A549 (cell line): ENCODE measurements at places on chromosomes 13 and 19.

DNA sequence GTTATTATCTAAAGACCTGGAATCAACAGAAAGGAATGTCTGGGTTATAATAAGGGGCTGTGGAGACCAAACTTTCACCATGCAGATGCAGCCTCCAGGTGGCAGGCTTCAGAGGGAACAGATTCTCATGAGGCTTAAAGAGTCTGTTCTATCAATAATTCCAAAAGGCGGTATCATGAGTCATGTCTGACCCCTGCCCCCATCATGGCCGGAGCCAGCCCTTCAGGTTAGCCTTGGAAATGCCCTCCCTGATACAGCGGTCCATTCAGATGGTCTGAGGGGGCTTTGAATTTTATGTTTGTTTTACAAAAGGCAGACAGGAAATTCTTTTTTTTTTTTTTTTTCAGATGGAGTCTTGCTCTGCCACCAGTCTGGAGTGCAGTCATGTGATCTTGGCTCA lies 21.7 kb upstream of the LAMP1 start:
- DNase-seq = peak; percentile 53

- no peak for DNase-seq
These were observed 2.8 kb downstream of the ACTN4 start for GRCh38 chr19:38650172-38650775.

DNA sequence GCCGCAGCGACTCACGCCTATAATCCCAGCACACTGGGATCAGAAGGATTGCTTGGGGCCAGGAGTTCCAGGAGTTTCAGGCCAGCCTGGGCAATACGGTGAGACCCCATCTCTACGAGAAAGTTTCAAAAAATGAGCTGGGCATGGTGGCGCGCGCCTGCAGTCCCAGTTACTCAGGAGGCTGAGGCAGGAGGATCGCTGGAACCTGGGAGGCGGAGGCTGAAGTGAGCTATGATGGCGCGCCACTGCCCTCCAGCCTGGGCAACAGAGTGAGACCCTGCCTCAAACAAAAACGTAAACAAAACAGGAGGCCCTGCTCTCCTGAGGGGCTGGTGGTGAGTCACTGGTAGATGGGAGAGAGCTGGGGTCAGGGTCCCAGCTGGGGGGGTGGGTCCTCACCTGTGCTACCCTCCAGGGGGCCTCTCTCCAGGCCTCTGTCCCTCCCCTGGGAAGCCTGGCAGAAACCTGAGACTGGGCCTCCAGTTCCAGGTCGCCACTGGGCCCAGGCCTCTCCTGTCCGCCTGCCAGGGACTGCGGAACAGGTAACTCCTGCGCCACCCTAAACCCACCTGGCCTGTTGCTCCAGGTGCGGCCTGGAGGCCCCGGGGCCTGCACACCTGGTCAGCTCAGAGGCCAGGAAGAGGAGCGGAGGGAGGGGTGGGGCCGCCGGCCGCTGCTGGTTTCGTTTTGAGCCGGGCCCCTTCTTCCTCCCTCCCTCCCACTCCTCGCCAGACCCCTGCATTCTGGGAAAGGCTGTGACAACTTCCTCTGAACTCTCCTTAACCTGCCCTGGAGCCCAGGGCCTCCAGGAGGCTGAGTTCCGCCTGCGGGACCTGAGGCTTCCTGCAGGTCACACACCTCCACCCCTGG lies 17.2 kb upstream of the ZBTB7A start:
- DNase-seq = no peak

DNA sequence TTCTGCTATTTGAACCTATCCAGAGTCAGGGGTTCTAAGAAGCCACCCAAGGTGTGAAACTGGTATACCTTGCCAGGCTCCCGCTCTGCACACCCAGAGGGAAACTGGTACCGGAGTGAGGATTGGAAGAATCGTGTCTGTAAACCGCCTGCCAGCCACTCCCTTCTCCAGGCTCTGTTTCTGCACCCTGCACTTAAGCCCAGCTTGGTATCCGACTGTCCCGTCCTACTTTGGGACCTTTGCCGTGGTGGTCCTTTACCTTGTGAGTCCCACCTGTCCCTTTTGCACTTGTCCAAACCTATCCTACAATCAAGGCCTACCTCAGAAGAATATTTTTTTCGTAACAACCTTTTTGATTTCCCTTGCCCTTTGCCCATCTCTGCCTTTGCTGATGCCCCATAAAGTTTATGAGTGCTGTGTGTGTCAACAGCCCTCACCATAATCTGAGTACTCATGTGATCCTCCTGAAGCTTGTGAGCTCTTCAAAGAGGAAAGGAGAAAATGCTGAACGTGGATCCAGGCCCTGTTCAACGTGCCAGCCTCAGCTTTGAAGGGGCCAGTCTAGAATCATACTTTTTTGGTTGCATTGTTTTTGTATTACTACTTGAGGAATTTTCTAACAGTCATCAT lies 44.7 kb downstream of the GARRE1 start:
- DNase-seq = no peak

GRCh38 chr19:21084343-21084742 lies 2.3 kb downstream of the ZNF714 start:
- DNase-seq = no peak

GRCh38 chr13:73598020-73598712 lies 536.0 kb downstream of the KLF12 start:
- peak; percentile 39 for DNase-seq

DNA sequence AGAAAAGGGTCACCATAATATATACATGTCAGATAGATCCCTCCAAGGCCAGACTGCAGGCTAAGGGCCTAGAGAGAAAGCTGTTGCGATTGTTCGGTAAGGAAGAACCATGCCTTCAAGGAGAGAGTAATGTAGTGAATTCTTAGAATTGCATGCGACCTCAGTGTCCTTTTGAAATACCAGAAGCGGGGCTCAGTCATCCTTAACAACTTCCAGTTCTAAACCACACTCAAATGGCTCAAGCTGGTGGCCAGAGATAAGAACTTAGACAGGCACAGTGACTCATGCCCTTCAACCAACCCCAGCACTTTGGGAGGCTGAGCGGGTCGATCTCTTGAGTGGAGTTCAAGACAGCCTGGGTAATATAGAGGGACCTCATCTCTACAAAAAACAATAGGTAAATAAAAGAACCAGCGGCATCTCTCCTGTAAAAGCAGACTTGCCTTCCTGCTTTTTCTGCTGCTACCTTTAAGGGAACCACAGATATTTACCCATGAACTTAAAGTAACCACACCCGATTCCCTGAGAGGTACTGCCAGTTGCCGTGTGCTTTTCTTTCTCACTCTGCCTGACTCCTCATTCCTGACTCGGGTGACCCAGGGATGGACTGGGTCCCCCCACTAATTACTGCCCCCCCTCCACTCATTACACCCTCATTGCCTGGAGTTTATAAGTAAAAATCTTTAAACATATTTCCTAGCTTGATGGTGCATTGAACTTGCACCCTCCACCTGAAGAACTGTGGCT lies 15.4 kb upstream of the SIGLEC6 start:
- no peak for DNase-seq

DNA sequence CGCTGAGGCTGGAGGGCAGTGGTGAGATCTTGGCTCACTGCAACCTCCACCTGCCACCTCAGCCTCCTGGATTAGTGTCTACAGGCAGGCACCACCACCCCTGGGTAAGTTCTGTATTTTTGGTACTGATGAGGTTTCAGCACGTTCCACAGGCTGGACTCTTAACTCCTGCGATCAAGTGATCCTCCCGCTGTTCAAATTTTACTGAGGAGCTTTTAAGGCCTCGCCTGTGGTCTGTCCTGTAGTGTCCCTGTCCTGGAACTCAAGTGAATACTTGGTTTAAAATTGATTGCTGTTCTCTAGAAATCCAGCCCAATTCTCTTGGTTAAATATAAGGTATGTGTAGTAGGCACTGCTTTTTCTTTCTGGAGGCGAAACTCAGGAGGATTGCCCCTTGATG lies 65.2 kb downstream of the DPRX start:
- DNase-seq = no peak

- no peak for DNase-seq
These were observed 20.6 kb downstream of the NECTIN2 start for GRCh38 chr19:44866664-44867063.

DNA sequence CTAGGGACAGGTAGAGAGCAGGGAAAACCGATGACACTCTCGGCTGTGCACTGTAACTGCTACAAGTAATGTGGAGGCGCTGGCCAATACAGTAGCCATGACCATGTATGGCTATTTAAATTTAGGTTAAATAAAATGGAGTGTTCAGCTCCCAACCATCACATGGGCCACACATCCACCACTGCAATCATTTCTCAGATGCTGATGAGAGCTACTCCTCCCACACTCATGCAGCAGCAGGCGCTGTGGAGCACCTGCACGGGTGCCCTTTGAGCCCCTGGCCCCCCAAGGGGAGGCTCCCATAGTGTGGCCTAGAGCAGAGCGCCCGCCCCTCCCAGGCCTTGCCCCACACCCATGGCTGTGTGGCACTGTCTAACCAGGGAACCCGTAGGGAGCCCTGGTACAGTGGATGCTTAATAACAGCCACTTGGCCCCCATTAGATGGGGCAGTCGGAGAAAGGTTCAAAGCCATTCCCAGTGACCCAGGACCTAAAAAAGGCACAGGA lies 6.0 kb downstream of the ACP4 start:
- peak; percentile 50 for DNase-seq

DNA sequence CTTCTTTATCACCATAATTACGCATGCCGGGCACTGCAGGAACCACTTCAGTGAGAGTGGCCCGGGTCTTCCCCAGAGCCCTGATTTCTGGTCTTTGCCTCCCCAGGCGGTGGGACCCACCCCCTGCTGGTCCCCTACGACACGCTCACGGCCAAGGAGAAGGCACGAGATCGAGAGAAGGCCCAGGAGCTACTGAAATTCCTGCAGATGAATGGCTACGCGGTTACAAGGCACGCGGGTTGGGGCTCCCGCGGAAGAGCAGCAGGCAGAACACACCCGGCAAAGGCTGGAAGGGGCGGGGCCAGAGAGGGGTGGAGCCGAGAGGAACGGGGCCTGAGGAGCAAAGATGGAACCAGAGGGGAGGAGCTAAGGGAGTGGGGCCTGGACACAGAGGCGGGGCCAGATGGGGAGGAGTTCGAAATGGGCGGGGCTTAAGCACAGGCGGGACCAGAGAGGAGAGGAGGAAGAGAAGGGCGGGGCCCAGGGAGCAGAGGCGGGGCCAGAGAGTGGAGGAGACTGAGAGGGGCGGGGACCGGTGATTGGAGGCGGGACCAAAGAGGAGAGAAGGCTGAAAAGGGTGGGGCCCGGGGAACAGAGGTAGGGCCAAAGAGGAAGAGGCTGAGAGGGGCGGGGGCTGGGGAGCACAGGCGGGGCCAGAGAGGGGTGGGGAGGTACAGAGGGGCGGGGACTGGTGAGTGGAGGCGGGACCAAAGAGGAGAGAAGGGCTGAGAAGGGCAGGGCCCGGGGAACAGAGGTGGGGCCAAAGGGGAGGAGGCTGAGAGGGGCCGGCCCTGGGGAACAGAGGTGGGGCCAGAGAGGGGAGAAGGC lies 73.4 kb downstream of the RYR1 start:
- peak; percentile 100 for DNase-seq

GRCh38 chr13:25179011-25179410 lies 6.9 kb upstream of the AMER2 start:
- no peak for DNase-seq

DNA sequence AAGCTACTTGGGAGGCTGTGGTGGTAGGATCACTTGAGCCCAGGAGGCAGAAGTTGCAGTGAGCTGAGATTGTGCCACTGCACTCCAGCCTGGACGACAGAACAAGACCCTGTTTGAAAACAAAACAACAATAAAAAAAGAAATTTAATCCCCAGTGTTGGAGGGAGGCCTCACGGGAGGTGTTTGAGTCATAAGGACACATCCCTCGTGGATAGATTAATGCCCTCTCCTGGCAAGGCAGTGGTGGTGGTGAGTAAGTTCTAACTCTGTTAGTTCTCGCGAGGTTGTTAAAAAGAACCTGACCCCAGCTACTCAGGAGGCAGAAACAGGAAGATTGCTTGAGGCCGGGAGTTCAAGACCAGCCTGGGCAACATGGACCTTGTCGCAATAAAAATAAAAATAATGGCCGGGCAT lies 27.6 kb upstream of the SIN3B start:
- peak; percentile 33 for DNase-seq

GRCh38 chr13:20171364-20171763 lies 10.5 kb upstream of the GJA3 start:
- DNase-seq = no peak

DNA sequence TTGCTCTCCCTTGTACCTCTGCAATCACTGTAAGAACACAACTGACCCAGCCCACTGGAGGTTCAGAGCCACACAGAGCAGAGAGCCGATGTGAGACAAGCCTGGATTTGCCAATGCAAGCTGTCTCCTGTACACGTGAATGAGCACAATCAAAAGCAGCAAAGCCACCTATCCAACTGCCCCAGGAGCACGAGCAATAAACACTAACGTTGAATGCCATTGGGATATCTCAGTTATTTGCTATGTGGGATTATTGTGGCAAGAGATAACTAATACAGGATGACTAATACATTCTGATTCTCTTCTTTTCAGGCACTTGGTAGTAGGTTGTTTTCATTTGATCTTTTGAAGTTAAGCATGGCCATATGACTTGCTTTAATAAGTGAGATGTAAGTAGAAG lies 85.2 kb upstream of the FAM216B start:
- DNase-seq = no peak

DNA sequence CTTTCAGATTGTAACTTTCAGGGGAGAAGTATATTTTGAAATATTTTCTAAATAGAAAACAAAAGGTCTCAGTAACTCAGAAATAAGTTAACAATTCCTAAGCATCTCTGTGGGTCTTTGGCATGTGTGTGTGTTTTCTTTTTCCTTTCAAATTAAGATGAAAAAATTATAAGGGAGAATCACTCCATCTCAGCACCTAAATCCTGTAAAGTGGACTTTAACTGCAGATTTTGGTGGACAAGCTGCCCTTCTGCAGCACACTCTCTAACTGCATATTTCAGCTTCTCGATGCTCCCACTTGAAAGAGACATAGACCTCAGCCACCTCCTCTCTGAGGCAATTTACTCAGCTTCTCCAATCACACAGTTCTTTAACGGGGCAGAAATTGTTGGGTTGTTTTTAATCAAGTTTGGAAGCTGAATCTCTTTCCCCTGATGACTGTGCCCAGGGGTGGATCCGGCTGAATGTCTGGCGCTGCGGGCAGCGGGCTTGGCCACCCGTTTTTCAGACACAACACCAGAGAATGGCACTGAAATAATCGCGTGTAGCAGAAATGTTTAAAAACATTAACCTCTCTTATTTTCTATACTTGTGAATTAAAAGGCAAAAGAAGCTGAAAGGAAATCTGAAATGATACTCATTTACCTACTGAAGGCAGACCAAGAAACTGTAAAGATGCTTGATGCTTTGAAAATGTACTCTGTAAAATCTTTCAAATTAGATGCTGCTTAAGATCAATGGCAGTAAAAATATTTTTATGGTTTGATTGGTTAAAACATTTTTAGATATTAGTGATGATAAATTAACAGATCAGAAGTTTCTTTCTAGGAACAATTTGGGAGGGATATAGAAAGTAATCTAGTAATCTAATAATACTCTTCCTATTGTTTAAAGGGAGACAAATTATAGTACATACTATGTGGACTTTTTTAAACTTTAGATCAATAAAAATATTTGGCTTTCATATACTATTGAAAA lies 12.4 kb downstream of the ZIC2 start:
- DNase-seq = no peak

DNA sequence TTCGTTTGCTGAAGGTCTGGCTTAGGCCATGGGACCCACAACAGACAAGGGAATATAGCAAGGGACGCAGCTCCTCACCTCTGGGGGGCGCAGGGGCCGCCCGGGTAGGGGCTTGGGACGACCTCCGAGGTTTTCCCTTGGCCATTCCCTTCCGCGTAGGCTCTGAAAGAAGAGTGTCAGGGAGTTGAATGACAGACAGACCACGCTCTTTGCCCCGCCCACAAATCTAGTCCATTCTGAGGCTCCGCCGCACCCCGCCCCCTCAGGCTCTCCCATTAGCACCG lies 11.4 kb upstream of the ZNF414 start:
- no peak for DNase-seq

- no peak for DNase-seq
These were observed 152.5 kb downstream of the GGACT start for GRCh38 chr13:100436099-100436498.
